ENCODE measurements at places on chromosomes 4 and X. TPM values are rescaled to one million over a fixed set of nuclear protein-coding genes. Genes with fewer than 3 reads are reported as not detected.

GRCh38 chrX:76802708-76803107 lies 375.2 kb downstream of the MAGEE1 start:
- DNase-seq: no peak

GAGE12J gene
- not detected for total RNA-seq

DNA sequence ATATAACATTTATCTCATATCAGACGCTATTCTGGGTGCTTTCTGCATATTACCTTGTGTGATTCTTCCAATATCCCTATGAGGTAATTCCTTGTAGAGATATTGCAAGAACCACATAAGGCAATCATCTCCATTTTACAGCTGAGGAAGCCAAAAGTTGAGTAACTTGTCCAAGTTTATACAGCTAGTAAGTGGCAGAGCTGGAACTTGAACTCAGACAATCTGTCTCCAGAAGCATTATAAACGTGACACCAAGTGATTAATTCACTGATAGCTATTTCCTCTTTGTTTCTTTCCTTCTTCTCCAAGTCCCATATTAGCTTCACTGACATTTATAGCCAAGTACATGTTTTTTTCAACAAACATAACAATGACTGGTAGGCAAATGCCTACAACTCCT lies 7.3 kb downstream of the EMCN start:
- no peak for DNase-seq

GRCh38 chr4:24975510-24975909 lies 55.2 kb downstream of the LGI2 start:
- no peak for DNase-seq

PABPC4L gene
- 0.47 TPM for total RNA-seq

TMEM271 gene
- not detected for total RNA-seq

DNA sequence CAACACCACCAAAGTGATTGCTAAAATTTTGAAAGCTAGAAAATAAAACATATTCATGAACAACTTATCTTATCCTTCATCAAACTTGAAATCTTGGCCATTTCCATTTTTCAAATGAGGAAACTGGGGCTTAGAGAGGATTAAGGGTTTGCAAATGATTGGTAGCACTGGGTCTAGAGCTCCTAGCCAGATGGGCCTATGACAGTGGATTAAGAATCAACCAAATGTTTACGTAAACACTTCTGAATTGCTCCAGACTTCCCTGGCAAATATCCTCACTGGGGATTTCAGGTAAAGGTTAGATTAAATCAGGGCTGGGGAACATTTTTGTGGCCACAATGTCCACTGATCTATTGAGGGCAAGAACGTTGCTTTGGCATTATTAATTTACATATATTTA lies 241.2 kb downstream of the ANK2 start:
- no peak for DNase-seq

GRCh38 chr4:14008494-14008893 lies 381.0 kb upstream of the BOD1L1 start:
- DNase-seq: no peak

GRCh38 chr4:12583275-12583674 lies 900.9 kb downstream of the RAB28 start:
- no peak for DNase-seq

DNA sequence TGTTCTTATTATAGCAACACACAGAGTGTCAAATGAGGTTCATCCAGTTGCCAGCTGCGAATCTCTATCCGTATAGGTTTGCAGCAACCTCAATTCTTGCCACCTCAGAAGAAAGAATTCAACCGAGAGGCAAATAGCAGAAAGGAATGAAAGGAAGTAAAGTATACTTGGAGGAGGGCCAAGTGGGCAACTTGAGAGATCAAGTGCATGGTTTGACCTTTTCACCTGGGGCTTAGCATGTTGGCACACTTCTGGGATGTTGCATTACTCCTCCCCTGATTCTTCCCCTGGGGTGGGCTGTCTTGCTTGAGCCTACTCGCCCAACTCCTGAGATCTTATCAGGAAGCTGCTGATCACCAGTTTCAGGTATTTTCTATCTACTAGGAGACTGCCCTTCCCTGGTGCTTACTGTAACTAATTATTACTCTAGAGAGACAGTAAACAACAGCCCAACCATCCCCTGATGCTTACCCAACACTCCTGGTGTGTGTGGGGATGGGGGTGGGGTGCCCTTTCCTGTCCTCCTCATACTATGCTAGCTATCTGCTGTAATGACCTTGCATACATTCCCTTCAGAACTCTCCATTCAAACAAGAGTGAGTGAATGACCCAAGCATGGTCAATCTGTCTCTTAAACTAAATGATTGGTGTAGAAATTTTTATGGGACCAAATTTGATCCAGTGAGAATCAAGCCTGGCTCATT lies 7.3 kb upstream of the TMEM33 start:
- no peak for DNase-seq

- DNase-seq: no peak
Measured at GRCh38 chr4:150418757-150419410, 163.1 kb upstream of the MAB21L2 start.

- no peak for DNase-seq
Measured at GRCh38 chrX:123731258-123731986, 1.4 kb downstream of the THOC2 start.

DNA sequence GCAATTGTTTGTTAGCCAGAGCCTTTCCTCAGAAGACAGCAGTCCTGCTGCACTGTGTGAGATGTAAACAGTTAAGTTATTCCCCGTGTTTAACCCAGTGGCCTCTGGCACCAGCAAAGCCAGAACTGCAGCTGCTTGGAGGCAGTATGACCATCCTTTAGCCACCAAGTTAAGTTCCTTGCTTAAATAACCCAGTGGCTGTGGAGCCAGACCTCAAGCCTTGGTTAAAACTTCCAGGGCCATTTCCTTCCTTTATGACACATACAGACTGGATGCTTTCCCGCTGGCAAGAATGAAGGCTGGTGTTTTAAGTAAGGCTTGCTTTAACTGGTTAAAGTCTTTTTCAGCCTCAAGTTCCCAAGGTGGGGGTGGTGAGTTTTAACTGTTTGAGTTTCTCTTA lies 379.8 kb downstream of the DCAF12L2 start:
- no peak for DNase-seq

DNA sequence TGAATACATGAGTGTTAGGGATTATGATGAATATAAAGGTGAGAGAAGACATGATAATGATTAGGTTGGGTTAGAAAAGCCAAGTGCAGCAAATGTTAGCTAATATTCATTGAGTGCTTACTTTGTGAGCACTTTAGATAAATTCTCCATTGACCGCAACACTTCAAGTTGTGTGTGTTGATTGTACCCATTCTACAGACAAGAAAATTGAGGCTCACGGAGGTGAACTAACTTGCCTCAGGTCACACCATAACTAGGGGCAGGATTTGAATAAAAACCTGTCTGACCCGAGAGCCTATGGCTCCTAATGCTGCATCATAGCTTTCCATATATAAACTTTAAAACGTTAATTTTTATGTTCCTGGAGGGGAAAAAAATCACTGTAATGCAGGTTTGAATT lies 15.2 kb upstream of the C4orf50 start:
- DNase-seq: no peak

CT45A5 gene
- total RNA-seq: not detected

DNA sequence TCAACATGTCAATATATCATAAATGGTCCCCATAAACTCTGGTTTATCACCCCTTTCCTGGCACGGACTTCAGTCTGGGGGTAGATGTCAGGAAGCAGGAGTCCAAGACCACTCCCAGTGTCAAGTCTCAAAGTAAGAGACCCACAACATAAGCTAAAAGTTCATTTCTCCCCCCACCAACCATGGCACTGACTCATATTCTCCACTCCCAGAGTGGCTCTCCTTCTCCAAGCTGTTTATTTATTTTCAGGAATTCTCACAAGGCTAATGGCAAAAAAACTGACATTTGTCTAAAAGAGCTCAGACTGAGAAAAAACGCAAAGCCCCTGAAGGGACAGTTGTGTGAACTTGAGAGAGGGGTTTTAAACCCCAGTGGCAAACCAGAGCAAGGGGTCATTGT lies 217.0 kb downstream of the RAB28 start:
- no peak for DNase-seq

RPS6KA6 gene
- total RNA-seq: 0.30 TPM

GRCh38 chrX:41858161-41858775 lies 65.1 kb downstream of the CASK start:
- no peak for DNase-seq

DNA sequence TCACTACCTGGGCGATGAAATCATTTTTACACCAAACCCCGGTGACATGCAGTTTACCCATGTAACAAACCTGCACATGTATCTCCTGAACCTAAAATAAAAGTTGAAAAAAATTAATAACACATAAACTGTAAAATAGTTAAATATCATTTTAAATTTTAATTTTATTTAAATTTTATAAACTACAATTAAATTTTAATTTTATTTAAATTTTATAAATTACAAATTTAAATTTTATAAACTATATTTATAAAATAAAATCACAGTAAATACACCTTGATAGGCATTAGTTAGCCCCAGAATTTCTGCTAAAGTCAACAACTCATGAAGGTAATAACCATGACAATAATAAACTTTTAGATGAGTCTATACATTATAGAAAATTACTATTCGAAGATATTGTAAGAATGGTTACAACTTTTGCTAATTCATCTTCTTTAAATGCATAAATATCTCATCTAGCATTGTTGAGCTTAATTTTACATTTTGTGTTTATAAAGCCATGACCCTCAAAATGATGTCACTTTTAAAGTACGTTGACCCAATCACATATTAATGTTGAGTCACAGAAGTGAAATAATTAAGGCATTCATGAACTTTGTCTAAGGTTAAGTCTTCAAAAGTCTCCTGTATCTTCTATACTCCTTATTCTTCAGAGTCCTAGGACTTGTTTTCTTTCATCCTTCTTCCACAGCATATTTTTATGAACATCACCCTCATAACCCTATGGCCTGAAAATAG lies 755.8 kb upstream of the LCORL start:
- DNase-seq: no peak

GRCh38 chr4:76061982-76062381 lies 12.5 kb upstream of the ART3 start:
- DNase-seq: no peak

- no peak for DNase-seq
Measured at GRCh38 chr4:152988721-152989553, 52.8 kb downstream of the FHDC1 start.

MAEA gene
- total RNA-seq: 55.7 TPM

GLRA2 gene
- total RNA-seq: not detected

DNA sequence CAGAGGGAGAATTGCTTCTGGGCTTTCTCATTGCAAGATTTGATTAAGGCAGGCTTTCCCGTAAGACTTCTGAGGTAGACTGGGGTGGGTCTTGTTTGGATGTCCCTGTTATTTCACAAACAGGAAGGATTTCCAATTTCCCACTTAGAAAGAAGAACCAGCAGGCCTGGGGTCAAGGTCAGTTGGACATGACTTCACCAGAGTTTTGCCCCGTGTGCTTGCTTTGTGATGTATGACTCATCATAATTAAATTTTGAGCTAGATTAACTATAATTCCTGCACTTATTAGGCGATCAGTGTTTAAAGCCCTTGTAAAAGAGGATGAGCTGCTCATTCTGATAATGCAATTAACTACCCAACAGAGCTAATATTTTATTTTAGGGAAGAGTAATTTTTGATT lies 32.8 kb upstream of the ARHGAP36 start:
- DNase-seq: no peak

DNA sequence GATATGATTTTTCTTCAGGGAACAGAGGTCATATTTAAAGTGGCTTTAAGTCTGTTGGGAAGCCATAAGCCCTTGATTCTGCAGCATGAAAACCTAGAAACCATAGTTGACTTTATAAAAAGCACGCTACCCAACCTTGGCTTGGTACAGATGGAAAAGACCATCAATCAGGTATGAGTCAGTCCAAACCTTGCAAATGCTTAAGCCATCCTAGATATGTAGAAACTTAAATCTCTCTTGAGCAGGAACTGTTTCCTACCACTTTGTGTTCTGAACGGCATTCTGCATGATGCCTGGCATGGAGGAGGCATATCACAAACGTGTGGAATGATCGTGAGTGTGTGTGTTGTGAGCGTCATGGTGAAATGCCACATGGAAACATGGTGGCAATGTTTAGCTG lies 164.8 kb downstream of the PTTG2 start:
- no peak for DNase-seq

GRCh38 chr4:120207021-120207420 lies 140.4 kb upstream of the MAD2L1 start:
- no peak for DNase-seq

- no peak for DNase-seq
Measured at GRCh38 chr4:145501051-145501660, 19.5 kb downstream of the SMAD1 start.

DNA sequence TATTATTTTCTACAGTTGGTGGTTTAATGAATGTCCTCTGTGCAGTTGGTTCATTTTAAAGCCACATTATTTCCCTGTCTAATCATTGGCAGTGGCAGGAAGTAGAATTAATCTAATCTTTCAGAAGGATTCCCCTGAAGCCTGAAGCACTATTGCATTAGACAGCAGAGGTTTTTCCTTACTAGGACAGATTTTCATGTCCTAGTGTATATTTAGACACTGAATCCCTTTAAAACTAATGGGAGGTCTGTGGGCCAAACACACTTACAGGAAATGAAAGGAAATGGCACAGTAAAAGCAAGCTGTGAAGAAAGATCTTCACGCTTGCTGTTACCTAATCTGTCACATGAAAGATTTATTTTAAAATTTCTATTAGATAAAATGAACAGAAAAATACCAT lies 165.2 kb downstream of the SLC39A8 start:
- no peak for DNase-seq

- DNase-seq: no peak
Measured at GRCh38 chr4:24321131-24321530, 263.2 kb downstream of the DHX15 start.

DNA sequence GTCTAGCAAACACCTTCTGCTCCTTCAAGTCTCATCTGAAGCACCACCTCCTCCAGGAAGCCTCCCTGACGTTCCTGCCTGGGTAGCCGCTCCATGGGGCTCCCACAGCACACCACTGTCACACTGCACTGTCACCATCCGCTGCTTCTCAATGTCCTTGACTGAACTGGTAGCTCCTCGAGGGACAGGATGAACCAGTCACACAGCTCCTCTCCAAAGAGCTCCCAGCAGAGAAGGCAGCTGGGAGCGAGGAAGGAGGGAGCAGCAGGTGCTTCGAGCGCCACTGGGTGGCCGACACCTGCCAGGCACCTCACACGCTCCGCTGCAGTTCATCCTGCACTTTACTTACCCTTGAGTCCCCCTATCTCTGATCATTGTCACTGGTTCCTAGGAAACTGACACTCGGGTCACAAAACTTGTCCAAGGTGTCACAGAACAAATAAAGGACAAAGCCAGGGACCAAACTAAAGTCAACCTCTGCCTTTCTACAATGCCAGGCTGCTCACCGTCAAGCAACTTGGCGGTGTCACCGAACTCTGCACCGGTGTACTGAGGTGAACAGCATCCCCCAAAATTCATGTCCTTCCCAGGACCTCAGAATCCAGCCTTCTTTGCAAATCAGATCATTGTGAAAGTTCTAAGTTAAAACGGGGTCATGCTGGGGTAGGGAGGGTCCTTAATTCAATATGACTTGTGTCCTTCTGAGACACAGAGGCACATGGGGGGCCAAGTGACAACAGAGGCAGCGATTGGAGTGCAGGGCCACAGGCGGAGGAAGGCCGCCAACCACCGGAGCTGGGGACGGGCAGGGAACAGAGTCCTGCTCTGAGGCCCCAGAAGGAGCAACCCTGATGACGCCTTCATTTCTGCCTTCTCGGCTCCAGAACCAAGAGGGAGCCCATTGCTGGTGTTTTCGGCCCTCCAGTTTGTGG lies 5.5 kb upstream of the S100P start:
- DNase-seq: no peak

Measured in heart right ventricle (tissue), 16 donors.